Activated CD4-positive, alpha-beta T cell treated with anti-CD3 and anti-CD28 coated beads for 48 hours (primary cell): ENCODE measurements at places on chromosomes 1 and 21.

- DNase-seq, result no peak
These were observed 50.4 kb upstream of the SOD1 start for GRCh38 chr21:31609081-31609480.

- DNase-seq, result peak; percentile 5
These were observed 16.9 kb upstream of the GNG12 start for GRCh38 chr1:67850151-67850551.

- no peak for DNase-seq
These were observed 43.0 kb downstream of the SNX7 start for GRCh38 chr1:98704474-98704873.

- no peak for DNase-seq
These were observed 55.5 kb downstream of the ECE1 start for GRCh38 chr1:21234779-21235178.

DNA sequence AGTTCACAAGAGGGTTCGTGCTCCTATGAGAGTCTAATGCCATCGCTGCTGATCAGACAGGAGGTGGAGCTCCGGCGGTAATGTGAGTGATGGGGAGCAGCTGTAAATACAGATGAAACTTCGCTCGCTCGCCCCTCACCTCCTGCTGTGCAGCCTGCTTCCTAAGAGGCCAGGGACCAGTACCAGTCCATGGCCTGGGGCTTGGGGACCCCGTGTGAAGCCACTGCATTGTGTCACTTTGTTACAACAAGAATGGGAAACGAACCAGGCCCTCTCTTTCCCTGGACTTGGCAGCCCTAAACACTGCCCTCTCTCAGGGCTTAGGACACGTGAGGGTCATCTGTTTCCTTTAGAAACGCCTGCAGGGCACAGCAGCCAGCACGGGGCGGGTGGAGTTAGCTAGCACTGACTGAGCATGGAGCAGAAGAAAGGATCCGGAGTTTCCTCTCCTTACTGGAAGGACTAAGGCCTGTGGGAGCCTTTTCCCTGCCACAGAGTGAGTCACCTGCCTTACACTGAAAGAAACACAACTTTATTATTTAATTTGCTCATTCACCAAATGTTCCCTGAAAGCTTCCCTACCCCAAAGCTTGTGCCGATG is 185.2 kb upstream of the TMEM51 start:
- no peak for DNase-seq

GRCh38 chr1:193540511-193540910 is 354.1 kb upstream of the B3GALT2 start:
- DNase-seq, result no peak

- DNase-seq, result no peak
These were observed 22.8 kb downstream of the SLAMF7 start for GRCh38 chr1:160761886-160762285.

DNA sequence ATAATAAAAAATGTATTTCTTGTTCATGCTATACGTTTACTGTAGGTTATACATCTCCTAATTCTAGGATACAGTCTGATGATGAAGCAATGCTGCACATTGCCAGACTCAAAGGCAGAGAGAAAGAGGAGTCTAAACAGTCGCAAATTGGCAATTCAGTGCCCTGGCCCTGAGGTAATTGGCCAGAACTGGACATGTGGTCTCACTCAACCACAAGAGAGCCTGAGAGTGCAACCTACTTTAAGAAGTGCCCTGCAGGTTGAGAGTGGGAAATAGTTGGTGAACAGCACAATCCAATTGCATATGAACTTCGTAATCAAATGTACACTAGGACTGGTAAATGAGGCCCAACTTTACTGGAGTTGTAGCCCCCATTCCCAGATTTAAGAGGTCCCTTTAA is 5.0 kb upstream of the SLC35A3 start:
- no peak for DNase-seq

- DNase-seq, result no peak
These were observed 52.1 kb upstream of the EPS8L3 start for GRCh38 chr1:109815809-109816174.

- no peak for DNase-seq
These were observed 490.4 kb upstream of the C1orf87 start for GRCh38 chr1:60563777-60564535.

GRCh38 chr1:239952348-239953308 is 139.1 kb upstream of the FMN2 start:
- peak; percentile 34 for DNase-seq

DNA sequence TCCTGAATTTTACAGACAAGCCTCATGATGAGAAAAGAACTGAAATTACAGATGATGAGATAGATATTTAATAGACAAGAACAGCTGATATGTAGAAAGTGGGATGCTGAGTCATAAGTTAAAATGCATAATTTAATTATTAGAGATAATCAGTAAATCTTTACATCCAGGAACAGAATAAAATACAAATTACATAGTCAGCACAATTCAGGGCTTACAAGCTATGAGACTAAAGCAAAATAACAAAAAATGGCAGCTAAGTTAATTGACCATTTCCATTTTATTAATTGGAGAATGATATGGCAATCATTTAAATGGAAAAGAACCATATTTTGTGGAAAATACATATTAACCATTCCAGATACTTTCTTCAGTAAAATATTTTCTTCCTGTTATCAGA is 40.2 kb upstream of the MAN1A2 start:
- no peak for DNase-seq

GRCh38 chr21:19124691-19125090 is 721.1 kb upstream of the TMPRSS15 start:
- no peak for DNase-seq
